CD4-positive, alpha-beta T cell treated with Interleukin-12 subunit alpha and Interleukin-12 subunit beta, for 1 hour (primary cell): ENCODE measurements at places on chromosomes 12 and 14.

- DNase-seq = no peak
Observed at GRCh38 chr12:31259136-31259886, 66.6 kb downstream of the SINHCAF start.

- DNase-seq = no peak
Observed at GRCh38 chr14:75479770-75480600, 42.3 kb upstream of the BATF start.

- no peak for DNase-seq
Observed at GRCh38 chr12:109535863-109536250, 37.4 kb downstream of the MMAB start.

DNA sequence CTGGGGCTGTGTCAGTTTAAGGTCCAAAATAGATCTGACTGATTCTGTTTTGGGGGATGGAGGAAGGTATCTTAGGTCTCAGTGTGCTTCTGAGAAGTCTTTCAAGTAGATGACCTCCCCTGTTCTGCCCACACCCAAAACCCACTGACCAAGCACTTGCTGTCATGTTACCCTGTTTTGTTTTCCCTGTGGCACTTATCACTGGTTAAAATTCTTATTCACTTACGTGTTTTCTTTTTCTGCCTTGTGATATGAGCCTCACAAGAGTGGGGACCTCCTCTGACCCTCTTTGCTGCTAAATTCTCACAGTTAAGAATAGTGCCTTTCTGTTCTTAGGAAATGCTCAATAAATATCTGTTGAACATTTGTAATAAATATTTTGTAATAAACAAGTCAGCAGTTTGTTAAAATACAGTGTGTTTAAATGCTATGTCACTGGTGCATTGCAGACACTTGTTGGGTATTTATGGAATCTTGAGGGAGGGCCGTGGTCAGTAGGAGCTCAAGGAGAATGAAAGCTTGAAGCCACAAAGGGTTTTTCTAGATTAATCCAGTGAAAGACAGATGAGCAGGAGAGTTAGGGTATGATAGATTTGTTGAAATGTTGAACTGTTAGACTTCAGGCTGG is 20.9 kb downstream of the PLEKHA5 start:
- DNase-seq = no peak

DNA sequence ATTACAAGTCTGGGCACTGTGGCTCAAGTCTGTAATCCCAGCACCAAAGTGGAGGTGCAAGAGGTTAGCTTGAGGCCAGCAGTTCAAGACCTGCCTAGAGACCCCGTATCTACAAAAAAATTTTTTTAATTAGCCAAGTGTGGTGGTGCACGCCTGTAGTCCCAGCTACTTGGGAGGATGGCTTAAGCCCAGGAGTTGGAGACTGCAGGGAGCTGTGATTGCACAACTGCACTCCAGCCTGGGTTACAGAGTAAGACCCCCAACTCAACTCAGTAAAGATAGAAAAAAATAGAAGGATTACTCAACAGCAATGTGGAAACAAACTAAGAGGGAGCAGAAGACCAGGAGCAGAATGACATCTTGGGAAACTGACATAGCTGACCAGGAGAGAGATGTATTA is 13.3 kb downstream of the SBNO1 start:
- no peak for DNase-seq

- DNase-seq = no peak
Observed at GRCh38 chr12:62106547-62107185, 153.5 kb upstream of the USP15 start.

- DNase-seq = no peak
Observed at GRCh38 chr12:40101747-40102146, 4.1 kb downstream of the SLC2A13 start.
